SJSA1 (cell line): ENCODE measurements at places on chromosomes 3 and 15.

GRCh38 chr3:55518451-55518850 is 31.3 kb upstream of the WNT5A start:
- no peak for DNase-seq

GRCh38 chr3:16587681-16588060 is 17.6 kb downstream of the DAZL start:
- no peak for DNase-seq

- no peak for DNase-seq
These were observed 914.3 kb upstream of the ARPP21 start for GRCh38 chr3:34724916-34725499.

- DNase-seq, result no peak
These were observed 6.2 kb downstream of the CEMIP start for GRCh38 chr15:80785335-80785734.

DNA sequence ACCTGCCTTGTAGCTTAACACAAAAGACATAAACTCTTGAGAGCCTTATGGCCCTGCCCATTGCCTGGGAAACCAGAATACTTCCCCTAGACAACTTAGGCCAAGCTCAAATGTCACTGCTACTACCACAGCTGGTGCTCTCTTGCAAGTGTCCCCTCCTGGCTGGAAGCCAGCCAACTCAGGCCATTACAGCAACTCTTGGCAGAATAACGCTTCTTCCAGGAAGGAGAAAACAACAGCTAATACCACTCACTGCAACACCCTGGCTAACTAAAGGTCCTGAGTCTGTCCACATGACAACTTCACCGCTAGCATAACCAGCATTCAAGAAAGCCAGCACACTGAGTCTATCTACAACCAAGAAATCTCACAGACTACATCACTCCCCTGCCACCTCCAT is 5.1 kb upstream of the B4GALT4 start:
- no peak for DNase-seq
